Adipocyte (in vitro differentiated cells): ENCODE measurements at places on chromosomes 11 and 22.
A peak's percentile ranks its signal among the peaks of the same experiment; 100 is the strongest.

DNA sequence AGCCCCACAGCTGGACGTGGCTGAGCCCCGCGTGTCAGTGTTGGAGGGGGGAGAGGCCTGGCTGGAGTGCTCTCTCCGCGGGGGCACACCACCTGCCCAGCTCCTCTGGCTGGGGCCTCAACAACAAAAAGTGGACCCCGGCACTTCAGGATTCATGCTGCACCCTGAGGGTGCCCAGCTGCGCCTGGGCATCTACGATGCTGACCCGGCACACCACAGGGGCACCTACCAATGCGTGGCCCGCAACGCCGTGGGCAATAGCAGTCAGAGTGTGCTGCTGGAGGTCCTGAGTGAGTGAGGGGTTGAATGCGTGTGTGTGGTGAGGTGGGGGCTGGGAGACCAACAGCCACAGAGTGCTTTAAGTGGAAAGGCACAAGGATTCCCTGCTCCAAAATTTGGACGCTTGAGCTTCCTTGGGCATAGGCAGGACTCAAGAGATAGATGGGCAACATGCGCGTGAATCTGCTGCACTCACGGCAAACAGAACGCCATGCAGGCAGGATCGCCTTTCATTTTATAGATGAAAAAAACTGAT, 7.6 kb downstream of the VSIG10L2 start:
- no peak for DNase-seq

DNA sequence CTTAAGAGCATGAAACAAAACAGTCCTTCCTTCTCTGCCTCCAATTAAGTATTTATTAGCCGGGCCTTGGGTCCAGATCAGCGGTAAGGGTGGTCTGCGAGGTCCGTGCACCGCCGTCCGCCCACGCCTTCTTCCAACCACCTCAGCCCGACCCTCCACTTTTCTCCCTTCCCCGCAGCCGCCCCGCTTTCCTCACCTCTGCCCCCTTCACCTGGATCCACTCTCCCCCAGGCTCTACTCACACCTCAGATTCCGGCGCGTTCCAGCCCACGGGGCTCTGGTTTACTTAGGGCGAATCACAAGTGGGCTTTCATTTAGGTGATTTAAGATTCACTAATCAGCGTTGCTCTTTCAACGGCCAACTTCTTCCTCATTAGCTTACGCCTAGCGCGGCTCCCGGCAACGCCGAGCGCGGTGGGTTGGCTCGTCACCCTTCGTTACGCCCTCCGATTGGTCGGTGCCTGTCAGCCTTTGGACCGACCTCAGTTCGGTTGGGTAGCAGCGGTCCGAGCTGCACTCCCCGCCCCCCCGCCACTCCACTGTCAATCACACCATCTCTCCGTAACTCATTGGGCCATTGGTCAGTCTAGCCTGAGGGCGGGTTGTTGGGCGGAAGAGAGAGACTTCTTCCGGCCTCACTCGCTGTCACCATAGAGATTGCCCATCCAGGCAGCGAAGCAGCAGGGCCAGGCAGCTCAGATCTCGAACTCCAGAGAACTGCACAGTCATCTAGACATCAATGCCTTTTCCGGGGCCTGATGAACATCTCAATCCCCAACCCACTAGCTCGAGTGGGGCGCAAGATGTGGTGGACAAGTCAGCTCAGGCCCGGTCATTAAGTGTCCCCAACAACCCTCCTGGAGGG, at the start of gene TMEM218:
Gene TMEM218 (minus strand): TSS at position 284 of the 865 bp plus-strand sequence. CDS start 9,385 bp downstream, outside the sequence.
- peak; percentile 99 for DNase-seq

- DNase-seq = peak; percentile 86
Measured at GRCh38 chr11:63567044-63567840, 4.1 kb upstream of the PLAAT2 start.

- DNase-seq = peak; percentile 20
Measured at GRCh38 chr11:35236667-35237003, 97.7 kb downstream of the CD44 start.

DNA sequence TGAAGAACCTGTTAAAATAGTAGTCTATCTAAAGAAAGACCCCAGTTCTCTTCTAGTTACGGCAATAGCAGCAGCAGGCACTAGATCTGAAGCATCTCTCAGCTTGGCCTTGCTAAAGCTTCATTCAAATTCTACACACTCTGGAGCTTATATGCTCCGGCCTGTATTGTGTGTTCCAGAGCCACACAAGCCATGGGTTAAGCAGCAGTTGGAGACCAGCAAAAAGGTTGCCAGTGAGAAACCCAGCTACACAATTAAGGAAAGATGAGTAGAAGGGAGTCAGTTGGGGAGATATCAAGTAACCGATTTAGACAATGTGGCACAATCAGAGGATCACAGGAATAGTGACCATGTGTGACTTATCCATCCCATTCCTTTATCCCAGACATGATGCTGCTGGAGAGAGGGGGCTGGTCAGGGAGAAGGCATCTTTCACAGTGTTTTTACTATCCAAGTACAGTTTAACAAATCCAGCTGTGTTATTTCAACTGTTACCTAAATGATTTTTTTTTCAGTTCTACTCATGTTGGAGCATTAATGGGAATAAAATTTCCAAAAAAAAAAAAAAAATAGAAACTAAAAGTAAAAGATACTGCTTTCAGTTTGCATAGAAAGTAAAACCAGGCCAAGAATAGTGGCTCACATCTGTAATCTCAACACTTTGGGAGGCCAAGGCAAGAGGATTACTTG, 41.0 kb downstream of the PAX6 start:
- DNase-seq = no peak

DNA sequence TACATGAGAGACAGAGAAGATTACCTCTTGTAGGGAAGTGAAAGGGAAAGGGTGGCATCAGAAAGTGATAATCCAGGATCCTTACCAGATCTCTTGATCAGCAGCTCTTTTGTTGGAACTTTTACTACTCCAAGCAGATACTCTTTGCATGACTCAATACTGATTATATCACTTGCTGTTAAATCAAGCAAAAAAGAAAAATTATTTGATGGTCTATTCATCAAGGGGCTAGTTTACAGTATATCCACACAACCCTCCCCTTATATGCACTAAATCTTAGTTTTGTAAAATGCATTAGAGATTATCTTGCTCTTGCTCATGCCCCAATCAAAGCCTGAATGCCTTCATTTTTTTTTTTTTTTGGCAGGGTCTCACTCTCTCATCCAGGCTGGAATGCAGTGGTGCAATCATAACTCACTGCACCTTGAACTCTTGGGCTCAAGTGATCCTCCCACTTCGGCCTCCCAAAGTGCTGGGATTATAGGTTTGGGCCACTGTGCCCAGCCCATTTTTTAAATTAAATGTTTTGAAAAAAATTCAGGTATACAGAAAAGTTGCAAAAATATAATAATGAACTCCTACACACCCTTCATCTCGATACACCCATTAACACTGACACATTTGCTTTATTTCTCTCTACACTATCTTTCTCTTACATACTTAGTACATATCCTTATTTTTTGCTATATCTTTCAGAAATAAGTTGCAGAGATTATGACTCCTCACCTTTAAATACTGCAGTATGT, 76.1 kb upstream of the UCP3 start:
- peak; percentile 29 for DNase-seq

DNA sequence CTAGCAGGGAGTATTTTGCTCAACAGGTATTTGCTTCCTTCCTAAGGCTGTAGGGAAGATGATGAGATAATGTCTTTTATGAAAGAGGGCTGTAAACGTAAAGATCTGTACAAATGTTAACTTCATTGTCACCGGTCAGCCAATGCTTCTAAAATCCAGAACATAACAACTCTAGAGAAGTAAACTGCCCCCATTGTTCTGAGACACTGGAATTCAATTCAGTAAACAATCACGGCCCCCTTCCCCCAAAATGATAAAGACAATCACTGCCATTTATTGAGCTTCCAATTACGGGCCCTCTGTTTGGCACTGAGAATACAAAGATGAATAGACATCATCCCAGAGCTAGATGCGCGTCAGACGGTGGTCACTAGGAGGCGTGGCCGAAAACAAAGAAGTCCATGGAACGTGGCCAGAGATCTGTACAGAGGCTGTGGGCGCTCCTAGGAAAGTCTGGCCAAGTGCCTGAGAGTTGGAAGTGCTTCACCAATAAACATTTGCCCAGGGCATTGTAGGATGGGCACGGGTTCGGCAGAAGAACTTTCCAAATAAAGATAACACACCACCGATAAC, 576 bp downstream of the TMEM258 start:
- DNase-seq = peak; percentile 97

GRCh38 chr11:126137136-126137535, 74.3 kb downstream of the RPUSD4 start:
- DNase-seq = peak; percentile 45

DNA sequence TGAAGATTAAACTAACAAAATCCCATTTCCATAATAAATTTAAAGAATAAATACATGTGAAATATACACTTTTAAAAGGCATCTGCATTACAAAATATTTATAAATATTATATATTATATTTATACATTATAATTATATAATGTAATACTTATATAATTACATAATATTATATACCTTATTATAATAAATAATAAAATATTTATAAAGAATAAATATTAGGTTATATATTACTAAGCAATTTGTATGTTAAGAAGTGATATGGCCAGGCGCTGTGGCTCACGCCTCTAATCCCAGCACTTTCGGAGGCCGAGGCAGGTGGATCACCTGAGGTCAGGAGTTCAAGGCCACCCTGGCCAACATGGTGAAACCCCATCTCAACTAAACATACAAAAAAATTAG, 97.8 kb downstream of the CADM1 start:
- no peak for DNase-seq

GRCh38 chr11:118742304-118742703, 48.7 kb downstream of the DDX6 start:
- peak; percentile 19 for DNase-seq

DNA sequence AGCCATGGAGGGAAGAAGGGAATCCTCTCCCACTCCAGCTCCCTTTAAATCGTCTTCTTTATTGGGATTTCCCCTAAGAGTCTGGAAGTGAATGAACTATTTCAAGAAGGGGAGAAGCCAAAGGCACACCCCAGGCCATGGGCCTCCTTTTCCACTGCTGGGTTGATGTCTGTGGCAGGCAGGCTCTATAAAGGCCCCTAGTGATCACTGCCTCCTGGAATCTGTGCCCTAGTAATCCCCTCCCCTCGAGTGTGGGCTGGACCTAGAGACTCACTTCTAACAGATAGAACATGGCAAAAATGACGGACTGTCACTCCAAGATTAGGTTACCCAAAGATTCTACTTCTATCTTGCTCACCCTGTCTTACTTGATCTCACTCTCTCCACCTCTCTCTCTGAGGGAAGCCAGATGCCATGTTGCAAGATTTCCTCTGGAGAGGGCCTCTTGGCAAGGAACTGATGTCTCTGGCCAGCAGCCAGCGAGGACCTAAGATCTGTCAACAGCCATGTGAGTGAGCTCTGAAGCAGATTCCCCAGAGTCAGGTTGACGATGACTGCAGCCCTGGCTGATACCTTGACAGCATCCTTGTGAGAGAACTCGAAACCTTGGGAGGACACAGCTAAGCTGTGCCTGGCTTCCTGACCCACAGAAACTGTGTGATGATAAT, 444.8 kb downstream of the SOX6 start:
- DNase-seq = peak; percentile 77

DNA sequence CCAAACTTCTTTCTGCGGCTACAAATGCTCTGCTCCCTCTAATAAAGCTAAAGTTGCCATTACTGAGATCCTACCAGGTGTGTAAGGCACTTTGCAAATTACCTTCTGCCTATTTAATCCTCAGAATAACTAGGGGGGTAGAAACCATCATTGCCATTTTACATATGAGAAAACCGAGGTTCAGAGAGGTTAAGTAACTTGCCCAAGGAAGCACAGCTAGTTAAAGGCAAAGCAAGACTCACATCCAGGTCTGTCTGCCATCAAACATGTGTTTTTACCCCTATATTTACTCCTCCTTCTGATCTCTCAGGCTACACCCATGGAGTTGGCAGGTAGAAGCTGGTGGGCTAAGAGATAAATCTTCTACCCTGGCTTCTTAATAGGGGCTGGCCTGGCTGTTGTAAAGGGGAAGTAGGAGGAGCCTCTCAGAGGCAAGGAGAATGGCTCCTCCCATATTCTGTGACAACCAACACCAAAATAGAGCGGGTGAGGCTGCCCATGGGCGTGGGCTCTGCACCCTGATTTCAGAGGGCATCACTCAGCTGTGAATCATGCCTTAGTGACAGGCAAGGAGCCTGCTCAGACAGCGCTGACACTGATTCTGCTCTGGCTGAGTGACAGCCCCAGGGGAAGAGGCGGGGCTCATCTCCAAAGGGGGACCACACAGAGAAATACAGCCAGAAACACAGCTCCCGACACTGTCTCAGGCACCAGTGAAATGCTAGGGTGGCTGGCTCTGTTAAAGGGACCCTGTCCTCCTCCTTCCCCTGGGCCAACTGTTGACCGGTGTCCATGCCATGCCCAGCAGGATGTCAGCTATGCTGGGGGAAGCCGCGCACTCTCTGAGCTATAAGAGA, 106.8 kb downstream of the ABTB2 start:
- peak; percentile 65 for DNase-seq

- no peak for DNase-seq
Measured at GRCh38 chr22:49948116-49948957, 12.2 kb upstream of the PIM3 start.

GRCh38 chr11:3340025-3340424, 38.9 kb downstream of the ZNF195 start:
- DNase-seq = peak; percentile 66

DNA sequence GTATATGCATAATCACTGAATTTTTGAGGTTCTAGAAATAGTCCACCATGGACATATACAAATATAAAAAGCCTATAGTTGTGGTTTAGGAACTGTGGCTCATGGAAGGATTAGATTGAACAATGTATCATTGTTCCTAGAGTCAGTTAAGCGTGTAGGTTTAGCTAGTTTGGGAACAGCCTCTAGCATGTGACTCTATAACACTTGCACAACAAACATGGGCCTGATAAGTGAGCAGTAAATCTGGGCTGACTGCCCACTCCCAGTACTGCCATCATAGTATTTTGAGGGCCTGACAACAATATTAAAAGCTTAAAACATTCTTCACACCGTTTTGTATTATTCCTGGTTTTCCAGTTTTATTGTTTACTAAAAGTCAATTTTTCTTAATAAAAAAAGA, 47.0 kb downstream of the YAP1 start:
- DNase-seq = peak; percentile 63

- peak; percentile 51 for DNase-seq
Measured at GRCh38 chr11:76910620-76911414, 50.1 kb downstream of the ACER3 start.

- no peak for DNase-seq
Measured at GRCh38 chr11:19426756-19427403, 186.1 kb upstream of the E2F8 start.

DNA sequence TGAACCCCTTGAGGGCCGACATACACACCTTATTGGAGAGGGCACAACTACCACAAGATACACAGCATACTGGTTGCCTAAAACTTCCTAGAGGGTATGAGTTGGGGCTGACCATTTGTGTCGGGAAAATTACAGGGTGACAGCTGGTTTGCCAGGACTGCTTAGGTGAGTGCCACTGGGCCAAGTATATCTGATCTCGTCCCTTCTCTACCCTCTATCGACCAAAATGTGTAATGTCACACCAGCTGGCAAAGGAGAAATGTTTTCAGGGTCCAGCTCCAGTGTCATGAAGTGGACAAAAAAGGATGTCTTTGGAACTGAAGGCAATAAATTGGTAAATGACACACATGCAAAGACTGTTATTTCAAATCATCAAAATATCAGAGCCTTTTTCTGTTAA, 126.1 kb downstream of the PGR start:
- DNase-seq = no peak

- no peak for DNase-seq
Measured at GRCh38 chr11:106920899-106921509, 97.3 kb downstream of the GUCY1A2 start.
